Stomach (tissue), 19 donors: ENCODE measurements at places on chromosomes 16 and 17. TPM values are rescaled to one million over a fixed set of nuclear protein-coding genes. Genes with fewer than 3 reads are reported as not detected.
A peak's percentile ranks its signal among the peaks of the same experiment; 100 is the strongest.

GRCh38 chr17:19242323-19242722 is 5.2 kb downstream of the EPN2 start:
- no peaks in the 10 kb centered on the region for H3K36me3 ChIP-seq
- peak; percentile 46 for DNase-seq
- H3K27ac ChIP-seq: no peak overlapping the region
- no peaks in the 10 kb centered on the region for H3K27me3 ChIP-seq
- peaks cover 84% of the 10 kb centered on the region for H3K4me1 ChIP-seq
- no peak overlapping the region for H3K4me3 ChIP-seq

Gene ARL17A
- polyA plus RNA-seq: 1.8 TPM

DNA sequence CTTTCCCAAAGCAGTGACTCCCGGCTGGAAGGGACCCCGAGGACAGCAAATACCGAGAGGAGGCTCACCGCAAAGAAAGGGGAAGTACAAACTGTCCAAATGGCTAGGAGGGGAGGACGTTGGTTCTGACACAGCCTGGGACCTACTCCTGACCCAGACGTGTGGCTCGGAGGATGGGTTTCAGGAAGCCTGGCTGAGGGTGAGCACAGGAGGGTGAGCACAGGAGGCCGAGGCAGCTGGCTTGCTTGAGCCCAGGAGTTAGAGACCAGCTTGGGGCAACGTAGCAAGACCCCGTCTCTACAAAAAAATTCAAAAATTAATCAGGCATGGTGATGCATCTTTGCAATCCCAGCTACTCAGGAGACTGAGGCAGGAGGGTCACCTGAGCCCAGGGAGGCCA is 83.2 kb downstream of the C16orf78 start:
- H3K27ac ChIP-seq: no peak overlapping the region
- H3K4me1 ChIP-seq: no peaks in the 10 kb centered on the region
- DNase-seq: no peak
- H3K36me3 ChIP-seq: no peaks in the 10 kb centered on the region
- H3K27me3 ChIP-seq: peaks cover 31% of the 10 kb centered on the region

- H3K4me3 ChIP-seq: peak overlapping the region; percentile 71
- peak overlapping the region; percentile 62 for H3K27ac ChIP-seq
- peaks cover 19% of the 10 kb centered on the region for H3K4me1 ChIP-seq
- H3K27me3 ChIP-seq: peaks cover 42% of the 10 kb centered on the region
Observed at GRCh38 chr16:28879261-28879840, 1.1 kb downstream of the ATP2A1 start.

- peaks cover 2% of the 10 kb centered on the region for H3K36me3 ChIP-seq
- peak overlapping the region; percentile 75 for H3K27ac ChIP-seq
- no peak overlapping the region for H3K4me3 ChIP-seq
- DNase-seq: peak; percentile 70
- peaks cover 36% of the 10 kb centered on the region for H3K4me1 ChIP-seq
Observed at GRCh38 chr17:2122641-2123302, 67.9 kb downstream of the HIC1 start.

- no peak overlapping the region for H3K4me3 ChIP-seq
- no peaks in the 10 kb centered on the region for H3K27me3 ChIP-seq
- peak; percentile 83 for DNase-seq
- peak overlapping the region; percentile 86 for H3K27ac ChIP-seq
- peaks cover 84% of the 10 kb centered on the region for H3K4me1 ChIP-seq
Observed at GRCh38 chr17:57899822-57900221, 50.0 kb upstream of the MRPS23 start.

Gene ATXN2L
- 24.4 TPM for polyA plus RNA-seq

GRCh38 chr16:7597677-7598076 is 265.0 kb downstream of the RBFOX1 start:
- no peak overlapping the region for H3K27ac ChIP-seq
- H3K36me3 ChIP-seq: no peaks in the 10 kb centered on the region
- no peak overlapping the region for H3K4me3 ChIP-seq
- no peaks in the 10 kb centered on the region for H3K4me1 ChIP-seq
- H3K27me3 ChIP-seq: no peaks in the 10 kb centered on the region
- no peak for DNase-seq

- no peaks in the 10 kb centered on the region for H3K36me3 ChIP-seq
- H3K27me3 ChIP-seq: no peaks in the 10 kb centered on the region
- no peak for DNase-seq
- H3K4me3 ChIP-seq: no peak overlapping the region
- no peaks in the 10 kb centered on the region for H3K4me1 ChIP-seq
- no peak overlapping the region for H3K27ac ChIP-seq
Observed at GRCh38 chr16:26762594-26762993, 304.1 kb upstream of the C16orf82 start.

GRCh38 chr16:10995565-10995964 is 51.2 kb downstream of the CLEC16A start:
- no peak overlapping the region for H3K27ac ChIP-seq
- peaks cover 4% of the 10 kb centered on the region for H3K4me1 ChIP-seq
- H3K27me3 ChIP-seq: no peaks in the 10 kb centered on the region
- H3K4me3 ChIP-seq: no peak overlapping the region
- peaks cover 72% of the 10 kb centered on the region for H3K36me3 ChIP-seq

Gene FBXW10
- not detected for polyA plus RNA-seq

Gene IRX3
- polyA plus RNA-seq: 15.7 TPM

GRCh38 chr16:74477226-74477625 is 55.9 kb upstream of the CLEC18B start:
- H3K27ac ChIP-seq: no peak overlapping the region
- H3K4me1 ChIP-seq: peaks cover 15% of the 10 kb centered on the region
- no peaks in the 10 kb centered on the region for H3K27me3 ChIP-seq
- DNase-seq: peak; percentile 32

Gene GUCY2D
- polyA plus RNA-seq: not detected

DNA sequence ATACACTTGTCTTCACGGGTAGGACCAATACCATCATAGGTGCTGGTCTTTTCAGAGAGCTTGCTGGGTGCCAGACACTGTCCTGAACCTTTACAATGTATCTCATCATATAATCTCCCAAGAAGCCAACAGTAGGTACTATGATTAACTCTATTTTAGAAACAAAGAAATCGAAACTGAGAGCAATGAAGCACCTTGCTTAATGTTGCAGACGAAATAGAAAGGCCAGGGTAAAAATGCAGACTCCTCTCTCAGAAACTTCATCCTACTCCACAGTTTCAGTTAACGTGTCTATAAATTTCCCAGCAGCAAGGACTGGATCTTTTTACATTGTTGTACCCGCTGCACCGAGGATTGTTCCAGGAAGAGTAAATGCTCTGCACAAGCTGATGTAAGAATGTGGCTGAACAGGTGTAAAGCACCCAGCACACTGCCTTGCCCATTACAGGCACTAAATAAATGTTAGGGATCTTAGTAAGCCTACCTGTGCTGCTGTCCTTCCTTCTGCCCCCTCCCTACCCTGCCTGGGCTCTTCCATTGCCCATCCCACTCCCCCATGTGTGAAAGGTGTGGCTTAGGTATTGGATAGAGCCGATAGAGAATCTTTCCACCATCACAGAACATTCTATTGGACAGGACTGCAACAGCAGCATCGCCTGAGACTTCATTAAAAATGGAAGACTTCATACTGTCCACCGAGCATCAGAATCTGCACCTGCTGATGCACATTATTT is 476.7 kb downstream of the SOX9 start:
- no peak for DNase-seq
- no peak overlapping the region for H3K4me3 ChIP-seq
- peaks cover 4% of the 10 kb centered on the region for H3K4me1 ChIP-seq
- H3K27me3 ChIP-seq: peaks cover 18% of the 10 kb centered on the region
- no peak overlapping the region for H3K27ac ChIP-seq

Gene FAM20A
- polyA plus RNA-seq: 17.0 TPM

Gene TAC4
- polyA plus RNA-seq: not detected

DNA sequence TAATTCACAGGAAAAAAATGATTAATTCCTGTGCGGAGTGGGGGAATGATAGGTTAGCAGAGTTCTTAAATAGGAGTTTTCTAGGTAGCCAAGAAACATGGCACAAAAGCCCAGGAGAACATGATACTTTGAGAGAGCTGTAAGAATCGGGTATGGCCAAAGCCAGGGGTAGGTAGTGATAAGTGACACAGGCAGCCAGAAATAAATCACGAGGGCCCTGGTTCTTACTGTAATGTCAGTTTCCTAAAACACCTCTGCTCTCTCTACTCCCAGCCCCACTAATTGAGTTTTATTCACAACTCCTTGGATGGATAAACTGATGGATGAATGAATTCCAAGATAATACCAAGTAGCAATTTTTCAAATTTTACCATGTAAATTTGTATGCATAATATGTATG is 54.1 kb downstream of the VAT1L start:
- H3K36me3 ChIP-seq: no peaks in the 10 kb centered on the region
- H3K4me3 ChIP-seq: no peak overlapping the region
- H3K27ac ChIP-seq: no peak overlapping the region
- no peaks in the 10 kb centered on the region for H3K4me1 ChIP-seq
- no peak for DNase-seq

Gene CCL14
- 80.3 TPM for polyA plus RNA-seq

Gene CCL18
- 0.87 TPM for polyA plus RNA-seq

Gene MAPT
- polyA plus RNA-seq: 4.1 TPM

Gene BMERB1
- polyA plus RNA-seq: 30.9 TPM

GRCh38 chr17:19664136-19664820 is 15.7 kb downstream of the ALDH3A2 start:
- H3K4me1 ChIP-seq: peaks cover 24% of the 10 kb centered on the region
- no peak overlapping the region for H3K27ac ChIP-seq
- no peaks in the 10 kb centered on the region for H3K27me3 ChIP-seq
- peaks cover 13% of the 10 kb centered on the region for H3K36me3 ChIP-seq
- no peak overlapping the region for H3K4me3 ChIP-seq

Gene CCDC182
- polyA plus RNA-seq: not detected

Gene DNASE1L2
- polyA plus RNA-seq: not detected

DNA sequence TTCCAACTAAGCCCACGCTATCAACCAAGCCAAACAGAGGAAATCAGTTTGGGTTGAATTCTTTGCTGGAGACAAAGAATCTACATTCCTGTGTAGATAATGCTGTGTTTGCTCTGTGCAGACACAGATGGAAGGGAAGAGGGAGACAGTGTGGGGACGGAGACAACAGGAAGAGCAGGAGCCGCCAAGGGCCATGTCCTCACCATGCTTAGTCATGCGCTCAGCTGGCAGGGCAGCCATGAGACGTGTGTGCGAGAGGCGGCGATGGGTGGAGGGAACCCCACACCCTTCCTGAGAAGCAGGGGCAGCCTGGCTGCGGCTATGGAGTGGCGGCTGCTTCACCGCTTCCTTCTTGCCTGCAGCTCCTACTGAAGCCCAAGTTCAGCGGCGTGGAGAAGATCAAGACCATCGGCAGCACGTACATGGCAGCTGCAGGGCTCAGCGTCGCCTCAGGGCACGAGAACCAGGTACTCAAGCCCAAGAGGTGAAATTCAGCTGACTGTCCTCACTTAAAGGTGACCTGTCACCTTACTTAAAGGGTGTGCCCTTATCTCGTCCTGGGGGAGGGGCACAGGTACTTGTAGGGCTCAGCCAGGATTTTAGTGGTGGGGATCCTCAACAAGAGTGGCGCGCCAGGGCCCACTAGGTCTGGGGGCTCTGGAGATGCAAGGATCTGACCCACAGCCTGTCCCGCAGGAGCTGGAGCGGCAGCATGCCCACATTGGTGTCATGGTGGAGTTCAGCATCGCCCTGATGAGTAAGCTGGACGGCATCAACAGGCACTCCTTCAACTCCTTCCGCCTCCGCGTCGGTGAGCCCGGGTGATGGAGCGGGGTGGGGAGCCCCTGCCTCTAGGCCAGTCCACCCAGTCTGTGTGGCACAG is 47.5 kb downstream of the ADCY7 start:
- H3K27me3 ChIP-seq: no peaks in the 10 kb centered on the region
- no peak overlapping the region for H3K4me3 ChIP-seq
- DNase-seq: no peak
- peaks cover 4% of the 10 kb centered on the region for H3K4me1 ChIP-seq
- H3K27ac ChIP-seq: no peak overlapping the region
- peaks cover 81% of the 10 kb centered on the region for H3K36me3 ChIP-seq

Gene TPSG1
- 1.2 TPM for polyA plus RNA-seq

Gene NME2
- 797 TPM for polyA plus RNA-seq

DNA sequence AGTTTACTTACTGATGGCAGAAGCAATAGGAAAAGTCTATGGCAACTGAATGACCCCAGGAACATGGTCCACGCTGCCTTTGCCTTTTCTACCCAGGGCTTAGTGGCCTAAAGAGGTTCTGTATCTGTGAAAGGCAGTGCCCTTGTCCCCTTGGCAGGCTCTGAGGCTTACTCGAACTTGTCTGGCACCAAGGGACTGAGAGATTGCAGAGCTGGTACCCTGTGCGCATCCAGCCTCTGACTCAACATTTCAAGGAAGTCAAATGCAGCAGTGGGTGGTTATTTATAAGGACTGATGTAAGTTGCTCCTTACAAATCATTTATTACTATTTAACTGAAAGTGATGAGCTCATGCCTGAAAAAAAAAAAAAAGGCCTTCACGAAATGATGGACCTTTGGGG is 299.9 kb upstream of the MYOCD start:
- no peaks in the 10 kb centered on the region for H3K4me1 ChIP-seq
- no peaks in the 10 kb centered on the region for H3K36me3 ChIP-seq

Gene TAT
- polyA plus RNA-seq: not detected

DNA sequence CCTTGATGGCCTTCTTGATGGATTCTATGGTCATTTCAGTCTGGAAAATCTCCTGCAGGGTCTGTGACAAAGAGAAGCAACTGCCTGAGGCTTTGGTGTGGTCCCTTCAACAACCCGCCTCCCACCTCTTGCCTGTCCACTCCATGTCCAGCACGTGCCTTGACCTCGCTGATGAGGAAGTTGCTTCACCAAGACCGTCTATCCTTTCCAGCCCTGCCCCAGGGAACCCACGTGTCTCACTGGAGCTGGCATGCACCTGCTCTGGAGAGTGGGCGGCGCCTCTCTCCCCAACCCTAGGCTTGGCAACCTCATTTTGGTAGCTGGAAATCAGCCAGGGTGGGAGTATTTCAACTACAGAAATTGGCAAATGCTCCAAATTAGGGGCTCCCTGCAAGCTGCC is 32.6 kb downstream of the TEKT3 start:
- H3K4me3 ChIP-seq: no peak overlapping the region
- no peaks in the 10 kb centered on the region for H3K36me3 ChIP-seq
- no peaks in the 10 kb centered on the region for H3K27me3 ChIP-seq
- no peaks in the 10 kb centered on the region for H3K4me1 ChIP-seq
- no peak for DNase-seq

- H3K4me1 ChIP-seq: no peaks in the 10 kb centered on the region
- peaks cover 31% of the 10 kb centered on the region for H3K36me3 ChIP-seq
- peaks cover 33% of the 10 kb centered on the region for H3K27me3 ChIP-seq
- H3K4me3 ChIP-seq: no peak overlapping the region
- no peak for DNase-seq
- no peak overlapping the region for H3K27ac ChIP-seq
Observed at GRCh38 chr16:2952679-2953078, 11.4 kb upstream of the KREMEN2 start.

GRCh38 chr16:10297341-10298006 is 88.4 kb upstream of the ATF7IP2 start:
- H3K4me1 ChIP-seq: no peaks in the 10 kb centered on the region
- no peak overlapping the region for H3K4me3 ChIP-seq
- H3K27me3 ChIP-seq: no peaks in the 10 kb centered on the region
- H3K27ac ChIP-seq: no peak overlapping the region
- DNase-seq: no peak

- H3K4me3 ChIP-seq: no peak overlapping the region
- no peaks in the 10 kb centered on the region for H3K27me3 ChIP-seq
Observed at GRCh38 chr16:5018793-5019192, 14.9 kb downstream of the NAGPA start.

Gene COQ9
- 56.4 TPM for polyA plus RNA-seq
